Central memory CD8-positive, alpha-beta T cell (primary cell): ENCODE measurements at places on chromosomes 7 and 10.

DNA sequence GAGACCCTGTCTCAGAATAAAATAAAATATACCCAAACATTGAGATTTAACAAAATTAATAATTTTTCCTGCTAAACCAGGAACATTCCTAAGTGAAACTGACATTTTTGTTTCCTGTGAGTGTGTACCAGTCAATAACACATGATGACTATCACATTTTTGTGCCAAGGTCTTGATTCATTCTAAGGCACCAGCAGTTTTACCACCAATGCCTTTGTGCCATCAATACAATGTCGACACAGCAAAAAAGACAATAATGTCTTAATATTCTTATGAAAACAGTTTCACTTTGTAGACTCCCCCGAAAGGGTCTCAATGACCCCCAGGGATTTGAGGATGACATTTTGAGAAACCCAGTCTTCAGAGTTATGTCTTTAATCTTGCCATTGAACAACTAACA is 7.2 kb upstream of the CADPS2 start:
- H3K4me3 ChIP-seq, result no peak overlapping the region
- peaks cover 7% of the 10 kb centered on the region for H3K27me3 ChIP-seq
- H3K27ac ChIP-seq, result no peak overlapping the region

GRCh38 chr10:102970562-102971340 is 52.7 kb downstream of the CNNM2 start:
- peaks cover 15% of the 10 kb centered on the region for H3K4me1 ChIP-seq
- no peak overlapping the region for H3K27ac ChIP-seq
- no peak overlapping the region for H3K4me3 ChIP-seq
- H3K27me3 ChIP-seq, result no peaks in the 10 kb centered on the region

DNA sequence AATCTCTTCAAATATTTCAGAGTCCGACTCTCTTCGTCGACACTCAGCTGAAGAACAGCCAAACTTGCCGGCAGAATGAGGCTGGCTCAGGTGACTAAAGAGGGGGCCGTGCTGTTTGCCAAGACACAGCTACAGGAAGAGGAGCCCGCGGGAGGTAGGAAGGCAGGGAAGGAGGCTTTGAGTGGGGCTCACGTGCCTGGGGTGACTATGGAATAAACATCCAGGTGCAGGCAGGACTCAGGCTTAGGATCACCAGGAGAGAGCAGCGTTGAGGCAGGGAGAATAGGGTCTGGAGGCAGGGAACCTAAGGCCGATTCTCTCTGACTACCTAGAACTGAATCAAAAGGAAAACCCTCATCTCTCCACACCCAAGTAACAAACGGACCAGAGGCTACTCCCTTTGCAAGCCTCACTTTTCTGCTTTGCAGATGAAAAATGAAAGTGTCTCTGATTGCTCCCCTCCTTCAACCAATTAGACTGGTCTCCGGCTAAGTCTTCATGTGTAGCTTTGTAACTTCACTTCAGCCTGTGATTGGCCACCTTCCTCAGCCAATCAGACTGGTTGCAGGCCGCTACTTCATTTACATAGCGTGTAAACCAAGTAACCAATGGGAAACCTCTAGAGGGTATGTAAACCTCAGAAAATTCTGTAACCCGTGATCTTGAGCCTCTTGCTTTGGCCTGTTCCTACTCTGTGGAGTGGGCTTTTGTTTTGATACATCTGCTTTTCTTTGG is 19.7 kb upstream of the BNIP3 start:
- H3K27me3 ChIP-seq, result peaks cover 30% of the 10 kb centered on the region
- peaks cover 3% of the 10 kb centered on the region for H3K36me3 ChIP-seq
- peak overlapping the region; percentile 35 for H3K4me3 ChIP-seq

- H3K27me3 ChIP-seq, result no peaks in the 10 kb centered on the region
- H3K36me3 ChIP-seq, result no peaks in the 10 kb centered on the region
- H3K4me3 ChIP-seq, result no peak overlapping the region
- H3K4me1 ChIP-seq, result peaks cover 2% of the 10 kb centered on the region
- no peak for DNase-seq
Observed at GRCh38 chr7:17015598-17016031, 133.8 kb upstream of the AGR3 start.

DNA sequence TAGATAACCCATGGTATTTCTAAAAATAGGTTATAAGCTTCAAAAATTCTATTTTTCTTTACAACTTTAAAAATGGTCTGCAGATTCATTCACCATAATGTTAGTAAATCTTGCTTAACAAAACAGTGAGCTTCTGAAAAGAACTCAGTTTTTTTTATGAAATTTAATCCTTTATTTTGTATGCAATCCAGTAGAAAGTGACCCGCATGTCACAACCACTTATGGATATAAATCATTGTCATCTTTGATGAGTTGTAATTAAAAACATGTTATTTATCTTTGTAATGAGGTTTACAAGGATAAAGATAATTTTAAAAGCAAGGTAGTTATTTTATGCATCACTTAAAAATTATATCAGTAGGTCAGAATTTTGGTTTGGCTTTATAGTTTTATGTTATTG is 173.5 kb upstream of the SEMA3A start:
- H3K36me3 ChIP-seq, result no peaks in the 10 kb centered on the region
- H3K27me3 ChIP-seq, result no peaks in the 10 kb centered on the region
- no peak for DNase-seq
- H3K27ac ChIP-seq, result no peak overlapping the region
- H3K4me1 ChIP-seq, result no peaks in the 10 kb centered on the region

- H3K4me3 ChIP-seq, result no peak overlapping the region
- DNase-seq, result no peak
- H3K4me1 ChIP-seq, result no peaks in the 10 kb centered on the region
- no peak overlapping the region for H3K27ac ChIP-seq
Observed at GRCh38 chr7:108697254-108697653, 127.6 kb downstream of the DNAJB9 start.

DNA sequence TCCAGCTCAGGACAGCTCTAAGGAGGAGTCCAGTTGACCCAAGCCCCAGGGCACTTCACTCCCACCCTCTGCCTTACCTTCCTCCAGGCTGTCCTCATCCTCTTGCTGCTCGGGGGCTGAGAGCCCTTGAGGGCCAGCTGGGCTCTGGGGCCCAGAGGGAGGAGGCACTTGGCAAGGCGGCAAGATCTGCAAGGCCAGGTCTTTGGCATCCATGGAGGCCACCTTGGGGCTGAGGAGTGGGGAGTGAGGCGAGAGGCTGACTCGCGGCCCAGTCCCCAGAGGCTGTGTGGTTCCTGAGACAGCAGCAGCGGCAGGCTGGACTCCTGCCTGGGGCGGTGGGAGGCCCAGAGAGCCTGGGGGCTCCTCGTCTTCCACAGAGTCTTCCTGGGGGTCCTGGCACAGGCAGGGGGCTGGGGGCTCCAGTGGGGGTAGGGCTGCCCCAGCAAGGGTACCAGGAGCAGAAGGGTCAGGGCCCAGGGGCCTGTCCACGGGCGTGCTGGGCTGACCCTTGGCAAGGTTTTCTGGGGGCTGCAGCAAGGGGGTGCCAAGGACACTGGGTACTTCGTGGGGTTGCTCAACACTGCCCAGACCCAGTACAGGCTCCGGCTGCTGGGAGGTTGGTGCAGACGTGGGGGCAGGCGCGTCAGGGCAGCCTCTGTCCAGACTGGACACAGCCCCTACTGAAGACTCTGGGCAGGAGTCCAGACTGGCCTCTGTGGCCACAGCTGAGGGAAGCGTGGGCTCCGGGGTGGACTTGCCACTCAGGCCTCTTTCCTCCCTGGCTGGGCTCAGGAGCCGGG is 6.5 kb downstream of the NACAD start:
- no peak overlapping the region for H3K4me3 ChIP-seq
- peak overlapping the region; percentile 76 for H3K27ac ChIP-seq
- peaks cover 13% of the 10 kb centered on the region for H3K4me1 ChIP-seq
- no peaks in the 10 kb centered on the region for H3K27me3 ChIP-seq

GRCh38 chr10:75405598-75406461 is 4.3 kb upstream of the ZNF503 start:
- H3K36me3 ChIP-seq, result peaks cover 3% of the 10 kb centered on the region
- H3K4me3 ChIP-seq, result peak overlapping the region; percentile 8
- no peak for DNase-seq
- peaks cover 23% of the 10 kb centered on the region for H3K4me1 ChIP-seq
